Aortic smooth muscle cell (primary cell): ENCODE measurements at places on chromosomes 12 and 14. TPM values are rescaled to one million over a fixed set of nuclear protein-coding genes. Genes with fewer than 3 reads are reported as not detected.

The ITGB7 gene
- 1.5 and 2.1 TPM in 2 replicates for total RNA-seq

The FGF23 gene
- not detected in 2 replicates for total RNA-seq

The LMNTD1 gene
- total RNA-seq, result 0.26 TPM in 1 of 2 replicates, not detected in the other

The IPO4 gene
- total RNA-seq, result 32.3 and 46.9 TPM in 2 replicates

The TAS2R14 gene
- 1.7 and 3.2 TPM in 2 replicates for total RNA-seq

The ART4 gene
- 0.66 and 3.5 TPM in 2 replicates for total RNA-seq

The NOS1 gene
- total RNA-seq, result under 0.01 TPM in 2 replicates

The HOXC6 gene
- not detected in 2 replicates for total RNA-seq

The TPPP2 gene
- total RNA-seq, result not detected in 2 replicates

The STXBP6 gene
- 0.13 TPM in 1 of 2 replicates, not detected in the other for total RNA-seq

The HHIPL1 gene
- 5.7 and 6.7 TPM in 2 replicates for total RNA-seq
